ENCODE measurements at places on chromosomes 12 and 14. TPM values are rescaled to one million over a fixed set of nuclear protein-coding genes. Genes with fewer than 3 reads are reported as not detected.
A peak's percentile ranks its signal among the peaks of the same experiment; 100 is the strongest.

DNA sequence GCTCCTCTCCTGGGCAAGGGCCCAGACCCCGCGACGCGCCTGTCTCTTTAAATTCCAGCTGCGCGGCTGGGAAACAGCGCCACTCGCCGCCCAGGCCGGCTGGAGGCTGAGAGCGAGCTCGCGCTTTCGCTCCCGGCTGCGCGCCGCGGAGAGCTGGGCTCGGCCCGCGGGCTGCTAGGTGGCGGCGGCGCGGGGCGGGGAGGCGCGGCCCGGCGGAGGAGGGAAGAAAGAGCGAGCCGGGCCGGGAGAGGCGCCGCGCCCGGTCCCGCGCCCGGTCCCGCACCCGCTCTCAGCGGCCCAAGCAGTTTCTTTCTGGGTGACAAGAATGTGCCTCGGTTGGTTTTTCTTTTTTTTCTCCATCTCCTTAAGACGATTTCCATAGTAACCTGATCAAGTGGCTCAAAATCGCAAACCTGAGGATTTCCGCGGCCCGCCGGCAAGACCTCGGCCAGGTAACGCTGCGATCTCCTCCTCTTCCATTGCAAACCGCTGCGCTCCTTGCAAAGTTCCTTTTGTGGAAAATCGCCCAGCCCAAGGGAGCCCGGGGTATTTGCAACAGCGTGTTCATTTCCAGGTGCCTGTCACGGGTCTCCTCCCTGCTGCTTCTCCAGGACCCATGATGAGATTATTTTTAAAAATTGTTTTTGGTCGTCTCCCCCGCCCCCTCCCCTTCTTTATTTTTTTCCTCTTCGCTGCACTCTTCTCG lies 259.5 kb upstream of the E2F7 start:
- DNase-seq, result peak; percentile 82

Gene PTHLH
- not detected for total RNA-seq

- peak; percentile 53 for DNase-seq
These were observed 16.7 kb upstream of the CD163L1 start for GRCh38 chr12:7460375-7461259.

Gene INHBC
- not detected for total RNA-seq

- no peak for DNase-seq
These were observed 1.8 kb upstream of the CKAP4 start for GRCh38 chr12:106249411-106250135.

GRCh38 chr12:127393465-127393864 lies 873.5 kb upstream of the TMEM132C start:
- no peak for DNase-seq

Gene TCL1A
- 0.65 TPM for total RNA-seq

GRCh38 chr12:58883576-58884334 lies 36.5 kb downstream of the LRIG3 start:
- no peak for DNase-seq

DNA sequence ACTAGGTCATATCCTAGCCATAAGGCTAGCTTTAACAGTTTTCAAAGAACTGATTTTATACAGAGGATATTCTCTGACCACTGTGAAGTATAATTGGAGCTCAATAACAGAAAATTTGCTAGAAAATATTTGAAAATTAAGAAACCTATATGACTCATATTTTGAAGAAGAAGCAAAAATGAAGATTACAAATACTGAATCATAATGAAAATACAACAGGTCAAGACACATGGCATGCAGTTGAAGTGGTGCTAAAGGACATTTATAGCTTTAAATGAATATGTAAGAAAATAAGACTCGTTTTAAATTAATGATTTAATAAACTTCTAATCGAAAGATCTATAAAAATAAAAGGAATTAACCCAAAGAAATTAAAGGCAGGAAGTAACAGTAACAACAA lies 1234.6 kb downstream of the SLC16A7 start:
- DNase-seq, result no peak

Gene P2RX2
- total RNA-seq, result 0.84 TPM

DNA sequence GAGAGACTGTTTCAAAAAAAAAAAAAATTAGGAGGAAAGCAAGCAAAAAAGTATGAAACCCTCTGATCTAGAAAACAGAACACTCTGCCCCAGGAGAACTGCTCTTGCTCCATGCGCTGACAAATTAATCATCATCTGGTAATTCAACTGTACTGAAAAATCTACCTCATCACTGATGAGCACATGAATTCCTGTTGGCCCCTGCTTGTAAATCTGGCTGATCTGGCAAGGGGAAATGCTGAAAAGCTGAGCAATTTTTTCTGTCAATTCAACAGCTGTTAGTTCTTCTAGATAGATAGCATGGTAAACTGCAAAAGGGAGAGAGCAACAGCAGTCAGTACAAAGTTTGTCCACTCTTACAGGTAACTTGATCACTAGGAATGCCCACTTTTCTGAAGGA lies 15.2 kb upstream of the CSRNP2 start:
- no peak for DNase-seq

DNA sequence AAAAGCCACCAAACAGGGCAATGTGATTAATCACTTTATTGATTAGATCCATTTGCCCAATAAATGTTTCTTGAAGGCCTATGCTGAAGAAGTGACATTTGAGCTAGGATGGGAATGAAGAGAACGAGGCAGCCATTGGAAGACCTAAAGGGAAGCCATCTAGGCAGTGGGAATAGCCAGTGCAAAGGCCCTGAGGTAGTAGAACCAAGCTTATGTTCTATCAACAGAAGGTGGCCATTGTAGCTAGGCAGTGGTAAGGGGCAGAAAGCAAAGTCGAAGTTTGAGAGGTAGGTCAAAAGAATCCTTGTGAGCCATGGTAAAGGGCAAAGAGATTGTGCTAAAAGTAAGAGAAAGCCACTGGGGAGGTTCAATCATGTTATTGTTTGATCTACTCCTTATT lies 173.1 kb downstream of the ITPR2 start:
- no peak for DNase-seq

GRCh38 chr12:88052686-88053085 lies 23.5 kb upstream of the C12orf50 start:
- no peak for DNase-seq

DNA sequence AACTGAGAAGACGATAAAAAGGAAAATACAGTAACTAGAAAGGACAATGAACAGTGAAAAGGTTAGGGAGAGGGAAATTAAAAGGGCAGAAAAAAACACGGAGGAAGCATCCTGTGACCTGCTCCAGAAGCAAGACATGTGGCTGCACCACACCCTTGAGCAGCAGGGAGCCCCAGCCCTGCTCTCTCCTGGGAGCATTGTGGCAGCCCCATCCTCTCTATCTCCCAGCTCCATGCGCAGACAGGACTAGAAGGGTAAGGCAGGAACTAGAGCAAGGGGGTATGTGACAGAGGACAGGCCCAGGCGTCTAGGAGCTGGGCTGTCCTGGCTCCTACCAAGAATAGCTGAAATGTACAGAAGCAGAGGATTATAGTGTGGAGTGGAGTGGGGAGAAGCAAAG lies 38.6 kb upstream of the SMUG1 start:
- DNase-seq, result no peak

DNA sequence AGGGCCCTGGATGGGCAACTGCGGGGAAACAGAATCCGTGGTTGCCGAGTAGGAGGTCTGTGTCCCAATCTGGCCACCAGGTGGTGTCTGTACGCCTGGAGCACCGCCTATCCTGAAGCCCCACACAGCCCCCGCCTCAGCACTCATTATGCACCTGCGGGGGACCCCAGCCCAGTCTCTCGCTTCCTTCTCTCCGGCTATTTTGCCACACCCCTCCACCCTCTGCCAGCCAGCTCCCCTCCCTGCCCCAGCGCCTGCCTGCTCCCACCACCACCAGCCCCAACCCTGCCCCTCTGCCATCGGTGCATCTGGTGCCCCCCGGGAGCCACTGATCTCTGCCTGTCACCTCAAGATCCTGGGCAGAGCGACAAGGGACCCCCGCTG lies 2.2 kb upstream of the NXPH4 start:
- DNase-seq, result no peak

DNA sequence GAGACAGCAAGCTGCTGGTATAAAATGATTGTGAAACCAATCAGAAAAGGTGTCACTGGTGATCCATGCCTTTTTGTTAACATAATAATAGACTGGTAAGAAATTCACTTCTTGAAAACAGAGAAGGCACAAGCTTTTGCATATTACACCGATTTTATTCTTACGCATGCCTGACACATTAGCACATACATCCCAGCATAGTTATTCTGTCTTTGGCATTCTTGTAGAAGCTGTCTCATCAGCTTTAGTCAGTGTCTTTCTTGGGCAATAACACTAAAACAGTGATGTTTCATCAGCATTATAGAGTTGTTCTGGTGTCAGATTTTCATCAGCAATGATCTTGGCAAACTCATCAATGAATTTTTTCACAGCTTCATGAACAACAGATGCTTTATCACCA lies 283.4 kb upstream of the TMTC1 start:
- DNase-seq, result no peak

- no peak for DNase-seq
These were observed 124.8 kb upstream of the WSCD2 start for GRCh38 chr12:108004319-108004718.

DNA sequence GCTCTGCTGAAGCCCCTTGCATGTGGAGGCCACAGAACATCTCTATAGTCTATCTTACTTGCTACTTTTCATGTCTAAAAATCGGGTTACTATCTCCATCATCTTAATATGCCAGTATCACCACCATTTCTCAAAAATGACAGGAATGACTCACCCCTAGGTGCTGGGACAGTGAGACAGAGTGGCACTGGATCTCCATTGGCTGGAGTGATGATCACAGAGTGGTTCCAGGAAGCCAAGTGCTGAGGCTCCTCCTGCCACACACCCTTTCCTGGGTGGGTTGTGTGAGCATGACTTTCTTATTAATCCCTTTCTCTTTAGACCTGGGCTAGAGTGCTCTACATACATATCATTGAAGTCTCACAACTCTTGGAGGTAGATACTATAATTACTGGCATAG lies 3.3 kb upstream of the ASCL1 start:
- no peak for DNase-seq

Gene GCN1
- 137 TPM for total RNA-seq

Measured in H1 (cell line).